Peyer's patch (tissue), 4 donors: ENCODE measurements at places on chromosomes 16 and 17. TPM values are rescaled to one million over a fixed set of nuclear protein-coding genes. Genes with fewer than 3 reads are reported as not detected.

GRCh38 chr17:32912218-32912897, 15.6 kb upstream of the TMEM98 start:
- peak; percentile 21 for DNase-seq
- peak overlapping the region; percentile 5 for H3K4me3 ChIP-seq
- no peaks in the 10 kb centered on the region for H3K36me3 ChIP-seq
- no peaks in the 10 kb centered on the region for H3K27me3 ChIP-seq

Gene PLEKHH3
- 14.0 TPM for total RNA-seq

DNA sequence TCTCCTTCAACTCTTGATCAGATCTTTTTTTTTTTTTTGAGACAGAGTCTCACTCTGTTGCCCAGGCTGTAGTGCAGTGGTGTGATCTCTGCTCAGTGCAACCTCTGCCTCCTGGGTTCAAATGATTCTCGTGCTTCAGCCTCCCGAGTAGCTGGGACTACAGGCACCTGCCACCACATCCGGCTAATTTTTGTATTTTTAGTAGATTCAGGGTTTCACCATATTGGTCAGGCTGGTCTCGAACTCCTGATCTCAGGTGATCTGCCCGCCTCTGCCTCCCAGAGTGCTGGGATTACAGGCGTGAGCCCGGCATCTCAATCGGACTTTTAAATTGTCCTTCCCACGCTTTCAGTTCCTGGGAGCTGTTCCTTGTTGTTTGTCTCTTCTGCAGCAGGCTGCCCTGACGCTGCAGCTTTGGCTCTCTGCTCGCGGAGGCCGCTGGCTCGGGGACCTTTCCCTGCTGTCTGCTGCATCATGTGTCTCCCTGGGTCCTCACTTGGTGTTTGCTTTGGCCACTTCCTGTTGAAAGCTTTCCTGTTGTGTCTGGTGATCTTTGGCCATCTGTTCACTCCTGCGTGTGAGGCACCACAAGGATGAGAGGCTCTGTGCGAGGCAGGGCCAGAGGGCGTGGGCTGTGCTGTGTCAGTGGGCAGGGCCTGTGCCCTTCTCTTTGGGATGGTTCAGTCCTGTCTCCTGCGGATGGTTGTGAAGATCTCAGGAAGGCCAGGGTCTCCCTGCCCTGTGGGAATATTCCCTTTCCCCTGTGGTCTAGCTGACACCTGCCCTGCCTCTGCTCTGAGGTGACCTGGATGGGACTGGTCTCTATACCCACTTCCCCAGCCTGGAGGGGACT, 18.4 kb upstream of the CAPN15 start:
- peak; percentile 77 for DNase-seq
- H3K36me3 ChIP-seq = no peaks in the 10 kb centered on the region
- no peaks in the 10 kb centered on the region for H3K27me3 ChIP-seq
- no peak overlapping the region for H3K27ac ChIP-seq
- H3K4me1 ChIP-seq = no peaks in the 10 kb centered on the region

Gene CRHR1
- not detected for total RNA-seq

DNA sequence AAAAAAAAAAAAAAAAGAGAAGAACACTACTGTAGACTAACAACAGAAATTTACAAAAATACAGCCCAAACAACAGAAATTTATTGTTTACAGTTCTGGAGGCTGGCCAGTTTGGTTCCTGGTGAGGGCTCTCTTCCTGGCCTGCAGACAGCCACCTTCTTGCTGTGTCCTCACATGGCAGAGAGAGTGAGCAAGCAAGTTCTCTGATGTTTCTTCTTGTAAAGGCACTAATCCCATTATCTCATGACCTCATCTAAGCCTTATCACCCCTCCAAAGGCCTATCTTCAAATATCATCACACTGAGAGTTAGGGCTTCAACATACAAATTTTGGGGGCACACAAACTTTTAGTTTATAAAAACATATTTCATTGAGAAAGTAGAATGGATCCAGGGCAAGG, 7.3 kb downstream of the ARSG start:
- no peak for DNase-seq
- H3K27me3 ChIP-seq = no peaks in the 10 kb centered on the region
- H3K36me3 ChIP-seq = no peaks in the 10 kb centered on the region
- no peak overlapping the region for H3K4me3 ChIP-seq
- no peak overlapping the region for H3K27ac ChIP-seq

Gene CSH1
- not detected for total RNA-seq

Gene P2RX5
- total RNA-seq = 4.7 TPM

Gene DLX3
- not detected for total RNA-seq

- no peaks in the 10 kb centered on the region for H3K27me3 ChIP-seq
- no peak overlapping the region for H3K27ac ChIP-seq
- H3K36me3 ChIP-seq = no peaks in the 10 kb centered on the region
Observed at GRCh38 chr17:31845291-31845690, 13.8 kb downstream of the COPRS start.

DNA sequence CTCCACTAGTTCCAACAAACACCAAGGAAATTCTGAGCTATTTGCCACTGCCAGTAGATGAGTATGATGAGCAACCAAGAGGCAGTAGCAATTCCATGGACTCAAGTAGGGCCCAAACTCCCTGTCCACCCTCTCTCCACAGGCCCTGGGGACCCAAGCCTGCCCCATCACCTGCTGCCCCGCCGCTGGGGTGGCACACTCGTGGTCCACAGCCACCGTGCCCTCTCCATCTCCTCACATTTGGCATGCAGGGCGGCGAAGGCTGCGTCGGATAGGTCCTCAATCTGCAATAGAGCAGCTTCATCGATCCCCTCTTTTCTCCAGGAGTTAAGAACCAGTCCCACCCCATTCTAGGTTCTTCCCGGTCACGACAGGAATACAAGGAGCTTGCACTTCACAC, 33.9 kb downstream of the STH start:
- no peaks in the 10 kb centered on the region for H3K27me3 ChIP-seq
- DNase-seq = no peak
- H3K27ac ChIP-seq = no peak overlapping the region
- no peaks in the 10 kb centered on the region for H3K36me3 ChIP-seq
- H3K4me1 ChIP-seq = peaks cover 8% of the 10 kb centered on the region

DNA sequence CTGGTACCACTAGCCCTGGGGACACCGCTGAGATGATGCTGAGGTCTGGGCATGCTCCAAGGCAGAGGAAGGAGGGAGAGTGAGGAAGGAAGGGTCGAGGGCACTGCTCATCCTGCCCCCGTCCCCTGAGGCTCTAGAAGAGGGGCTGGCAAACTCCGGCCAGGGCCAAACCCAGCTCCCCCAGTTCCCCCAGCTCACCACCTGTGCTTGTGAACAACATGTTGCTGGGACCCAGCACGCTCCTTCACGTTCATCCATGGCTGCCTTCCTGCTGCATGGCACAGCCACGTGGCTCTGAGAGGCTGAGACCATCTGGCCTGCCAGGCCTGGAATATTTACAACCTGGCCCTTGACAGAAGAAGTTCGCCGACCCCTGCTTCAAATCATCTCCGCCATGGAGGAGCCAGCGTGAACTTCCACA, 81.2 kb downstream of the RBFOX3 start:
- H3K4me3 ChIP-seq = no peak overlapping the region
- H3K4me1 ChIP-seq = no peaks in the 10 kb centered on the region
- no peaks in the 10 kb centered on the region for H3K27me3 ChIP-seq
- H3K36me3 ChIP-seq = no peaks in the 10 kb centered on the region

GRCh38 chr16:31128711-31129567, 6.6 kb downstream of the PRSS8 start:
- H3K4me1 ChIP-seq = peaks cover 15% of the 10 kb centered on the region
- H3K27me3 ChIP-seq = no peaks in the 10 kb centered on the region
- peak overlapping the region; percentile 96 for H3K27ac ChIP-seq
- H3K36me3 ChIP-seq = no peaks in the 10 kb centered on the region
- no peak for DNase-seq
- H3K4me3 ChIP-seq = no peak overlapping the region

DNA sequence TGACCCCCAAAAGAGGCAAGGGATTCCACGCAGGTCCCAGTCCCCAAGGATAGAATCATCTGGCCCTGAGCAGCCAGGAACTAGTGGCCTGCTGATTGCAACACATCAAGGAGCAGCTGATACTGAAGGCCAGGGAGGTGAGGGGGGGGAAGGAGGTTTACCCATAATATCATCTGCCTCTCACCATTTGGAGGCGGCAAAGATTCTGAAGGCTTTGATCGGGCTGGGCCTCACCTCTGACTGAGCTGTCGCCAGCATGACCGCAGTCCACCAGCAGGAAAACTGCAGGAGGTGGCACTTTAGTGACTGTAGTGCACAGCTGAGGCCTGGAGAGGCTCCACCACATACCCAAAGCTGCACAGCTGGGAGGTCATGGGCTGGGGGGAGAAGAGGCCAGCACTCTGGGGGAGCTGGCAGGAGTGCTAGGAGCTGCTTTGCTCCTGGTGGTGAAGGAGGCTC, 20.5 kb upstream of the ITGA3 start:
- H3K4me1 ChIP-seq = peaks cover 3% of the 10 kb centered on the region
- no peak for DNase-seq
- H3K27ac ChIP-seq = no peak overlapping the region

Gene PRSS36
- 31.3 TPM for total RNA-seq

- H3K4me1 ChIP-seq = no peaks in the 10 kb centered on the region
- no peak overlapping the region for H3K4me3 ChIP-seq
- H3K36me3 ChIP-seq = no peaks in the 10 kb centered on the region
Observed at GRCh38 chr17:17029938-17030337, 12.3 kb upstream of the MPRIP start.

Gene TSPAN10
- total RNA-seq = not detected

Gene CIAO2B
- total RNA-seq = 47.8 TPM

- no peaks in the 10 kb centered on the region for H3K4me1 ChIP-seq
- no peak for DNase-seq
- H3K4me3 ChIP-seq = no peak overlapping the region
- H3K36me3 ChIP-seq = no peaks in the 10 kb centered on the region
Observed at GRCh38 chr16:47873434-47873833, 282.4 kb downstream of the ABCC12 start.

GRCh38 chr17:37220607-37220953, 155.2 kb upstream of the C17orf78 start:
- H3K4me3 ChIP-seq = no peak overlapping the region
- no peak for DNase-seq
- no peak overlapping the region for H3K27ac ChIP-seq
- no peaks in the 10 kb centered on the region for H3K36me3 ChIP-seq
- H3K4me1 ChIP-seq = no peaks in the 10 kb centered on the region

- no peak overlapping the region for H3K4me3 ChIP-seq
- no peaks in the 10 kb centered on the region for H3K4me1 ChIP-seq
- H3K27ac ChIP-seq = no peak overlapping the region
- no peak for DNase-seq
Observed at GRCh38 chr16:69293401-69293800, 17.7 kb upstream of the VPS4A start.

Gene TNS4
- total RNA-seq = 1.2 TPM

Gene TMEM235
- total RNA-seq = not detected

Gene CLTC
- 180 TPM for total RNA-seq

DNA sequence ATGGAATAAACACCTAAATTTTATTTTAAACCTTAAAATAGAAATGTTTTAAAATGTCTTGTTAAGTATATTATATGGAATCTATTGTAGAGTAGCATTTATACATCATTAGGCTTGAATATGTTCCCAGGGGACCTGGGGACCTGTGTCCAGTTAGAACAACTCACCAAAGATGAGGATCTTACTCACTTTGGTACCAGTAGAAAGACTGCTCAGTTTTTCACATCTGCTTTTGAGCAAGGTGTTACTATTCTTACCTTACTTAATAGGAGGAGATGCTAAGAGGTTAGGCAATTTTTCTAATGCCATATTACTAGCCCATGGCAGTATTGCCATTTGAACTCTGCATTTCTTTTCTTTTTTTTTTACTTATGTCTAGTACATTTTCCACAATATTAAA, 14.7 kb downstream of the STXBP4 start:
- H3K27ac ChIP-seq = no peak overlapping the region
- H3K36me3 ChIP-seq = no peaks in the 10 kb centered on the region
- H3K4me1 ChIP-seq = no peaks in the 10 kb centered on the region
- no peak overlapping the region for H3K4me3 ChIP-seq
- DNase-seq = no peak

GRCh38 chr17:43661699-43662412, at the start of gene MEOX1:
Gene MEOX1, minus strand, starts transcription at chr17:43661922. Its CDS starts 388 bp downstream, at chr17:43661534.
- H3K4me3 ChIP-seq = no peak within 1 kb of the TSS
- no peaks in the 10 kb centered on the region for H3K36me3 ChIP-seq
- H3K27ac ChIP-seq = no peak within 1 kb of the TSS
- no peak for DNase-seq
- no peaks in the 10 kb centered on the region for H3K4me1 ChIP-seq
- no peaks in the 10 kb centered on the region for H3K27me3 ChIP-seq

Gene PPY
- not detected for total RNA-seq

Gene PDILT
- not detected for total RNA-seq

DNA sequence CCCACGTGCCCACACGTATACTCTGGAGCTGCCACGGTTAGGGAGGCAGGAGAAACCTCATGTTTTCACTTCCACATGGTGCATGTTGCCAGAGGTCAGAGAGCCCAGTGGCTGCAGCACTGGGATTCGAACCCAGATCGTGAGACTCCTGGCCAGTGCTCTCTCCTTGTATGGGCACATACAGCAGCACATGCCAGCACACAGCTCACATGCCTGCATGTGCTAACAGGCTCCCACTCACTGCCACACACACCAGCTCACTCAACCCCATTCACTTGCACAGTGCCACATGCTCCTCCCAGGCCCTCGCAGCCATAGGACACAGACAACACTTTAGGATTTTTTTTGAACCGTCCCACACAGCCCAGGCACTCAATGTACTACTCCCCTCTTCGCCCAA, 49.5 kb upstream of the MRPS23 start:
- H3K4me3 ChIP-seq = no peak overlapping the region
- peaks cover 17% of the 10 kb centered on the region for H3K4me1 ChIP-seq
- peak overlapping the region; percentile 57 for H3K27ac ChIP-seq
- no peaks in the 10 kb centered on the region for H3K36me3 ChIP-seq

Gene WNT9B
- 0.67 TPM for total RNA-seq

DNA sequence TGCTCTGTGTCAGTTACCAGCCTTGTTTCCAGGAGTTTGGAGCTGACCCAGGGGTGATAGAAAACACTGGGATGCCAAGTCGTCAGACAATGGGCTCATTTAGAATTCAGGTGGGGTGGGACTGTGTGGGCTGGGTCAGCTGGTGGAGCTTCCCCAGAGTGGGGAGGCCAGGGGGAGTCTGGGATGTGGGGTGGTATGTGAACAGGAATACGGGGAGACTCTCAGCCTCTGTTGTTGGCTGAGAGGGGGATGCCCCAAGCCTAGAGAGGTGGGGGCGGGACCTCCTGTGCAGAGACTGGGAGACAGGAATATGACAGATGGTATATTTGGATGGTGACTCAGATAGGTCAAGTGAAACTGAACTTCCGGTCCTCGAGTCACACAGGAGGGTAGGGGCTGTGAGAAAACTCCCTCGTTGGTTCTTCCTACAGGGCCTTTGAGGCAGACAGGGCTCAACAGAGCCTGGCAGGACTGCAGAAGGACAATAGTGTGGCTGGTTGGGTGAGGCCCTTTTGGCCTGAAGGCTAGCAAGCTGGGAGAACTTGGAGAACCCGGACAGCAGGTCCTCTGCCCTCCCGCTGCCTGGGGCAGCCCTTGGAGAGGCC, 23.7 kb downstream of the CDH1 start:
- DNase-seq = peak; percentile 58
- peaks cover 4% of the 10 kb centered on the region for H3K36me3 ChIP-seq
- no peaks in the 10 kb centered on the region for H3K27me3 ChIP-seq

GRCh38 chr17:82167028-82167427, 45.6 kb downstream of the CCDC57 start:
- no peak for DNase-seq
- H3K4me1 ChIP-seq = no peaks in the 10 kb centered on the region
- no peak overlapping the region for H3K4me3 ChIP-seq
- no peaks in the 10 kb centered on the region for H3K27me3 ChIP-seq
- H3K36me3 ChIP-seq = peaks cover 28% of the 10 kb centered on the region
